ENCODE measurements at places on chromosomes 12 and 14. TPM values are rescaled to one million over a fixed set of nuclear protein-coding genes. Genes with fewer than 3 reads are reported as not detected.

The LRTM2 gene
- total RNA-seq = not detected

The RPL41 gene
- total RNA-seq = 2,099 TPM

The PLEK2 gene
- not detected for total RNA-seq

The SLC7A8 gene
- 11.5 TPM for total RNA-seq

The TTC9 gene
- 0.70 TPM for total RNA-seq

The ADAMTS20 gene
- total RNA-seq = not detected

The BICDL1 gene
- total RNA-seq = 0.87 TPM

The RAD9B gene
- total RNA-seq = 1.1 TPM

The BCAT1 gene
- 5.8 TPM for total RNA-seq

The CLEC4D gene
- 0.11 TPM for total RNA-seq

The KRT3 gene
- total RNA-seq = not detected

The BCL2L14 gene
- total RNA-seq = not detected

The MMP19 gene
- total RNA-seq = 2.9 TPM

The NR1H4 gene
- total RNA-seq = not detected

The AQP6 gene
- total RNA-seq = not detected

The MANSC4 gene
- not detected for total RNA-seq

The CHST11 gene
- 3.7 TPM for total RNA-seq

The C14orf132 gene
- 1.5 TPM for total RNA-seq

The KIF5A gene
- total RNA-seq = 0.05 TPM

The ERBB3 gene
- total RNA-seq = 2.8 TPM

The GPR132 gene
- 0.89 TPM for total RNA-seq

The LGALS3 gene
- total RNA-seq = 265 TPM

The SAMD15 gene
- total RNA-seq = 0.08 TPM

The TGM1 gene
- 1.1 TPM for total RNA-seq

The KCNC2 gene
- not detected for total RNA-seq

The GPR84 gene
- total RNA-seq = 0.22 TPM

The SLC17A8 gene
- not detected for total RNA-seq

The GDF3 gene
- not detected for total RNA-seq

The BBOF1 gene
- total RNA-seq = 3.0 TPM

The CCDC63 gene
- total RNA-seq = not detected

The GALNT9 gene
- total RNA-seq = not detected

The SYT1 gene
- total RNA-seq = 0.24 TPM

The CD69 gene
- 0.32 TPM for total RNA-seq

The LTB4R gene
- total RNA-seq = 2.1 TPM

The BIN2 gene
- 2.0 TPM for total RNA-seq

The ASCL1 gene
- not detected for total RNA-seq
